A172 (cell line): ENCODE measurements at places on chromosomes 5 and 9.

GRCh38 chr5:179258001-179258921 is 87.0 kb downstream of the ADAMTS2 start:
- DNase-seq = no peak

- DNase-seq = no peak
Measured at GRCh38 chr5:64587370-64587769, 81.6 kb downstream of the RGS7BP start.

DNA sequence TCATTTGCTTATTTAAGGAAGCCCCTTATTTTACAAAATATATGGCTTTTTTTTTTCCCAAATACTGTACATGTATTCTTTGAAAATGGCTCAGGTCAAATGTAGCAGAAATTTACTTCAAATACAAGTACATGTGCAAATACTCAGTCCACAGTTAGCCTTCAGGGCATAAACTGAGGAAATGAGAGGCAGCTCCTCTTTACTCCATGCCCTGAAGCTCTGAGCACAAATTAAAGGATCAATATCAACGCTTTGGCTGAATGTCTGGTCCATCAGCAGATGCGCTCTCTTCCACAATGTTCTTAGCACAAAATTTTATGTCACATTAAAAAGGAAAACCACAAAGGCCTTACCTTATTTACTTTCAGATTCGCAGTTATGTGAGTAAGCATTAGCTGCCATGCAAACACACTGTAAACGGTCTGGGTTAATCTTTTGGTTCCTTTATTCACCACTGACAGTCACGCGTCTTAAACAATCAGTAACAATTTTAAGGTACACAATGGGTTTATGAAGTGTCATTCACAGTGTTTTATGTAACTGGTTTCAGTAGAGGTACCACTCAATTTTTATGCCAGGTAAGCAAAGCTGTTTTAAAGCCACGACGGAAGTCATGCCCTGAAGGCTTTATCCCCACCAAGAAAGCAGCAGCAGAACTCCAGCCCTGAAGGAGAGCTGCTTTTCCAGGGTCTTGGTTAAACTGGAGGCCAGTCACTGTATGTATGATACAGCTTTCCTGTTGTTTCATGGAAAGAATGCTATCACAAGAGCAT is 103.4 kb downstream of the OTULIN start:
- DNase-seq = no peak

GRCh38 chr9:99822109-99822805 is 572 bp downstream of the NR4A3 start:
- DNase-seq = peak; percentile 26

GRCh38 chr5:59169081-59169767 is 586.3 kb downstream of the RAB3C start:
- no peak for DNase-seq
